ENCODE measurements at places on chromosomes 2 and 18. TPM values are rescaled to one million over a fixed set of nuclear protein-coding genes. Genes with fewer than 3 reads are reported as not detected.

GPR75 gene
- 2.0 TPM for total RNA-seq

GRCh38 chr2:65799141-65799854 lies 366.9 kb upstream of the SPRED2 start:
- no peak for DNase-seq

HAAO gene
- total RNA-seq = not detected

- no peak for DNase-seq
Measured at GRCh38 chr18:51516478-51517038, 319.1 kb upstream of the MEX3C start.

PLA2R1 gene
- total RNA-seq = not detected

DNA sequence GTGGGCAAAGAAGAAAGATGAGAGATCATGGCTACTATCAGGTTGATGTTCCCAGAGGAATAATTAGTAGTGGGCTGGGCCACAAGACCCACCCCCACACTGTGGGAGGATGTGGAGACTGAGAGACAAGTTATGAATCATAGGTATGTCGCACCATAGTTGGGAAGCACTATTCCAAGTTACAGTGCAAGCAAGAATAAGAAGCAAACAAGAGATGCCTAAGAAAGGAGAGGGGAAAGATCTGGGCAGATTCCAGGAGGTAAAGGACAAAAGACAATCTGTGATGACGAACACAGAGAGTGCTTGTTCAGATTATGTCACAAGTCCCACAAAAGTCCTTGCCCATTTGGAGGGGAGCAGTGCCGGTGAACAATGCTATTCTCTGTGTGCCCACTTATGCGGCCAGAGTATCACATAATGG lies 56.6 kb downstream of the FAM228A start:
- no peak for DNase-seq

DNA sequence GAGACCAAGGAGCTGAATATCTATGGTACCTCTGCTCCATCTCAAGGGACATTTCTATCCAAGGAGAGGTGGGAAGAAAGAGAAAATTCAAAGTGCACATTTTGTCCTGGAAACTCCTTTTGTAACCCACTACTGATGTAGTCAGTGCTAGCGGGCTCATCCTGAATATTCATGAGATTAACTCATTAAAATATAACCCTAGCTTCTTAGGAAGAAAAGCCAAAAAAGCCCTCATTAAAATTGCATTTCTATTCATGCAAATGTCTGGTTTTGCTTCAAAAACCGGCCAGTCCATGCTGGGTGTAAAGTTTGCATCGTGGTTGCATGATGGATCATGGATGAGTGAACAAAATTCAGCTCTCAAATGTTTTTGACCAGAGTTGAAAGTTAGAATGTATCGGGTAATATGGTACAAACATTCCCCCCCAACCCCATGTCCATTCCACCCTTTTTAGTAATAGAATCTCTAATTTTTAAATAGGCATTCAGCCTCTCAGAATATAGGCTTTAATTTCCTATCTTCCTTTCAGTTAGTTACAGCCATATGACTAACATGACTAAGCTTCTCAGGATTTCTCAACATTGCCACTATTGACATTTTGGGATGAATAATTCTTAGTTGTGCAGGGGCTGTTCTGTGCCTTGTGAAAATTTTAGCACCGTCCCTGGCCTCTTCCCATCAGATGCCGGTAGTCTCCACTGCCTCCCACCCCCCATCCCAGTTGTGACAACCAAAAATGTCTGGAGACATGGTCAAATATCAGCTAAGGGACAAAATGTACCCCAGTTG lies 104.2 kb upstream of the RND3 start:
- DNase-seq = no peak

DNA sequence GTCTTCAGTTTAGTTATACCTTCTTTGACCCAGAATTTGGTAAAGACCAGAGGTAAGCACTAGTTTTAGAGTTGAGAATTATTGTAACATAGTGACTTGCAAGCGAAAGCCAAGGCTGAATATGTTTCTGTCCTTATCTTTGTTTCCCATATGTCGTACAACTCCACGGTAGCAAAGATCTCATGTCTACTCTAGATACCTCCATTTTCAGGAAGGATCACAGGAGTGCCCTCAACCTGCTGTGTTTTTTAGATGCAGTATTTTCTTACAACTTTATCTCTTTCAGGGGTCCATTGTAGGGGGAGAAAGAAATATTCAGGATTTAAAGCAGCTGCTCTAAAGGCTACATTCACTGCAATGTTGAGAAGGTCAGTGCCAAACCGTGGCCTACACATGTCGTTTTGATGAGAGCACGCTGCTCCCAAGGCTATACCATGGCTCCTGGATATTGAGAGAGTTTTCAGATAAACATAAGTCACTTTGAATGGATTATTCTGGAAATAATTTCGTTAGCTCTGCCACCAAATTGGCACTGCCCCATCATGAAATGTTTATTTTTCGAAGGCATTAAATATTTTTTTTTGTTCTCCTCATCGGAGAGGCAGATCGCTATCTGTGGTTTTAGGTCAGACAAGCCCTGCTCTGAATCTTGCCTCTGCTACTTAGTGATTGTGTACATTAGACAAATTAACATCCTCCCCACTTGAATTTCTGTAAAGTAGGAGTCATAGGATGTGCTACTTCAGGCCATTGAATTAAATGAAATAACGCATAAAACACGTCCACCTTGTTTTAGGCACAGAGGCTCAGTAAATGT lies 2.1 kb downstream of the RHBDD1 start:
- no peak for DNase-seq

- DNase-seq = no peak
Measured at GRCh38 chr2:199434555-199434954, 23.2 kb downstream of the SATB2 start.

DNA sequence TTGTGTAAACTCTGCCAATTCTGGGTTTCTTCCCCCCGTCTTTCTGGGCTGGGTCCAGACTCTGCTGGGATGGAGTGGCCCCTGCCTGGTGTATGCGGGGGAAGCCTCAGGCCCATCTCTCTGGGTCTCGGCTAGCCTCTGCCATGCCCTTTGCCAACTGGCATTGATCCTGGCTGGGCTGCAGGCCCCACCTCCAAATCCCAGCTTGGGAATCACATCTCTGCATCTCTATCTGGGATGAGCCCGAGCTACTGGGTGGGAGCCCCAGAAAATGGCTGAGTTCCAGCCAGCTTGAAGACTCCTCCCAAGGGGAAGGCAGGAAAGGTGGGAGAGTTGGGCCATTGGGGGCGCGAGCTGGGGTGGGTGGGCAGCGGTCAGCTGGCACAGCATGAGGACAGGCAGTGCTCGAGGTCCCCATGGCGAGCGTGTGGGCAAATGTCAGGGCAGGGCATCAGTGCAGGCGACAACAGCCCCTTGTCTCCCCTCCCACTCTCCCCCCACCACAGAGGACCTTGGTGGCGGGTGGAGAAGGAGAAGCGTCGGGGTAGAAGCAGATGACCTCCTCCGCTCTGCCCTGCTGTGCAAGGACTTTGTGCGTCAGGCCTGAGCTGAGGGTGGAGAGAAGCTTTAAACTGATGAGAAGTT lies 139.4 kb downstream of the ASB1 start:
- DNase-seq = no peak

GRCh38 chr18:11657554-11657953 lies 31.5 kb upstream of the GNAL start:
- DNase-seq = no peak

GRCh38 chr2:39529836-39530235 lies 92.8 kb upstream of the MAP4K3 start:
- no peak for DNase-seq

- DNase-seq = no peak
Measured at GRCh38 chr2:53087262-53087873, 680.2 kb upstream of the CHAC2 start.

MRPL33 gene
- total RNA-seq = 33.1 TPM

GALNT14 gene
- not detected for total RNA-seq

TRAK2 gene
- 32.5 TPM for total RNA-seq

DNA sequence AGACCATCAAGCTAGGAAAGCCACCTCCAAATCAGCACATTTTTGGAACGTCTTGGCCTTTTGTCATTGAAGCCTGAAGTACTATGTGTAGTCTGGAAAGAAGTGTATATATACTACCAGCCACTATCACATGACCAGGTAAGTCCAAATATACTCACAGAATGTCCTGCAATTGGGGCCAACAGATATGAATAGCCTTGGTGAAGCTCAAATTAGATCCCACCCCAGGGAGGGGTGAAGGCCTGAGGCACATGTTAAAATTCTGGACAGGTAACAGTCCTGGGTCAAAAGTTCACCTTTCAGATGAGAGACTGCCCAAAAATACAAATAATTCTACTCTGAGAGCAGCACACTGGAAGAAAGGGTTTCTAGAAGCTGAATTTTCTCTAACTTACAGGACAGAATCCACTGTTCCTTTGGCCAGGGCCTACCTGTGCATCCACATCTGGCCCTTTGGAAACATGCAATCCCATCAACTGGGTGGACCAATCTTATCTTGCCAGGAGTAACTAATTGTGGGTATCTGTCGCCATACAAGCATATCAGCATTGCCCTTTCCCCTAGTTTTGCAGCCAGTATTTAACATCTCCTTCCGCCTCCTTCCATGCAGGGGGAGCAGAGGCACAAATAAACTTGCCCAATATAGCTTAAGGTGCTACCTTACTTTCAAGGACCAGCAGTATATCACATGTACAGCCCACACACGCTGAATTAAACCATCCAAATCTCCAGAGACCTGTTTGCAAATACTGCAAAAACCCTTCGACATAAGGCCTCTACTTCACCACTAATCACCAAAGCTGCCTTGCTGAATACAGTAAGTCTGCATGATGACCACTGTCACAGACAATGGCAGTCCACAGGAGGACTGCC lies 67.8 kb downstream of the EIF5B start:
- no peak for DNase-seq

DNA sequence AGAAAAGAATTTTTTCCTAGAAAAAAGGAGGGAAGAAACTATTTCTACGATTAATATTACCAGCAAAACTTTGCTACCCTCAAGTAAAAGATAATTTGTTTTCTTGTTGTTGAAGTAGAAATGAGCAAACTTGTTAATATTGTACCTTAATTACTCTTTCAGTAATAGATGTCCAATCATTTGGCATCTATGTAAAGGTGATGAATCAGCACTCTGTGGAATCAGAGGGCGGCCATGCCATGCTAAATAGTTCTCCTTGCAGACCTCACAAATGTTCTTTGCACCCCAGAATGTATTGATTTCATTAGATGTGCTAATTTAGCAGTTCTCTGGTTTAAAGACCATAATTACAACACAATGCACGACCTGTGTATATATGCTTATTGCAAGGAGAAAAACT lies 29.1 kb upstream of the THSD7B start:
- DNase-seq = no peak

- DNase-seq = no peak
Measured at GRCh38 chr2:152242787-152243472, 67.4 kb upstream of the STAM2 start.

SNORC gene
- 1.2 TPM for total RNA-seq

- no peak for DNase-seq
Measured at GRCh38 chr2:190587106-190587505, 52.6 kb upstream of the NEMP2 start.

SPATA3 gene
- not detected for total RNA-seq

GRCh38 chr2:184272056-184272455 lies 326.3 kb upstream of the ZNF804A start:
- DNase-seq = no peak

DNA sequence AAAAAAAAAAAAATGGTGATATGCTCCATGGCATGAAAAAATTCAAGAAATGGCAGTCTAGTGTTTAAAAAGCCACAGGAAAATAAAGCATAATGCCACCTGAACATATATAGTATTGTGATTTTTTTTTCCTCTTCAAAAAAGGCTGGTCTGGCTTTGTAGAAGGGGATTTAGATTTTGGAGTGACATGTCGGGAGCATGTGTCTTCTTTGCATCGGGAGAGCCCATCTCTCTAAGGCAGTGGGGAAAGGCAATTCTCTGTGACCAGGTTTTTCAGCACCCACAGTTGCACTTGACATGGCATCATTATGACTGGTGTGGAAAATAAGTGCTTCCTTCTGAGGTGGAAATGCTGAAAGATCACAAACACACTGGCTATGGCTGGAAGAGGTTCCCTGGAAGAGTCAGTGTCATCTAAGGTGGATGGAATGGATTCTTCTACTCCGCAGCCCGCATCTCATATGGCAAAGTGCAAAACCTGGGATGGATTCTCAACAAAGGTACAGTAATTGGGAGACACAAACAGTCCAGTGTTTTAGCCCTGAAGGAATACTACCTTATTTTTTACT lies 172.5 kb downstream of the AGAP1 start:
- DNase-seq = no peak

DNA sequence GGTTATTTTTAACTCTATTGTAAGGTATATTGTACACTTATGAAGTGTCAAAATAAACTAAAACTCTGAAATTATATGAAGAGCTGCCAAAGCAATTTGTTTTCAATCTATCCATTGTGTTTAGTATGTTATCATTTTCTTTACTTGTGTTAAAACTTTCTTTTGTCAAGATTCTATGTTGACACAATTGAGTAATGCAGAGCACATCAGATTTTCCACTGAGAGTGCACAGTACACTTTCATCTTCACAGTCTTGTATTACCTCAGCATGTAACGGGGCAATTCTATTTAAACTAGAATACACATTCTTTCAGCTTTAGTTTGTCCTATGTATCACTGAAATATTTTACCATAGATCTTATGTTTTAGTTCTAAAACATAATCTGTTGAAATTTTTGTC lies 304.4 kb upstream of the ZC3H15 start:
- DNase-seq = no peak

DNA sequence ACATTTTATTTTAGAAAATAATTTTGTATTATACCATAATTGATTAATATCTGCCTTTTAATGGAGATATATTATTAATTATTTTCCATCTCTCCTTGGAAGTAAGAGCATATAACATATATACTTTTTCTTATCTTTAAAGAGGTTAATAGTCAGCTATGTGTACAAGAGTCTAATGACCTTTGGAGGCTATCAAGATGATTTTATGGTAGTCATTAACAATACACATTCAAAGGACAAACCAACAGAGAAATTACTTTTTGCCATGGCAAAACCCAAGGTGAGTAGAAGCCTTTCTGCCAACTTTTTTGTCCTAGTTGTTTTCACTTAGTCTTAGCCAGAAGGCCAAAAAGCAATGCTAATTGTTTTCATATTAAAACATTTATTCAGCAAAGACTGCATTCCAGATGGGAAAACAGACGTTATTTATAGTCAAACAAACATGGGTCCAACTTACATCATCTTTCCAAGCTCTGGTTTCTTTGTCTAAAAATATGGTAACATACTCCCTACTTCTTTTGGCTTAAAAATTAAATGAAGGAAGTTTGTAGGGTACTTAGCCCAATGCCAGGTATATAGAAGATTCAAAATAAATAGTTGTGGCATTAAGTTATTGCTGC lies 9.6 kb upstream of the DYNC2LI1 start:
- no peak for DNase-seq

CXCR1 gene
- not detected for total RNA-seq

GRCh38 chr18:9846162-9846925 lies 39.4 kb upstream of the TXNDC2 start:
- no peak for DNase-seq

- no peak for DNase-seq
Measured at GRCh38 chr2:173400760-173401159, 46.1 kb downstream of the CDCA7 start.

DUSP2 gene
- 730 TPM for total RNA-seq

DNA sequence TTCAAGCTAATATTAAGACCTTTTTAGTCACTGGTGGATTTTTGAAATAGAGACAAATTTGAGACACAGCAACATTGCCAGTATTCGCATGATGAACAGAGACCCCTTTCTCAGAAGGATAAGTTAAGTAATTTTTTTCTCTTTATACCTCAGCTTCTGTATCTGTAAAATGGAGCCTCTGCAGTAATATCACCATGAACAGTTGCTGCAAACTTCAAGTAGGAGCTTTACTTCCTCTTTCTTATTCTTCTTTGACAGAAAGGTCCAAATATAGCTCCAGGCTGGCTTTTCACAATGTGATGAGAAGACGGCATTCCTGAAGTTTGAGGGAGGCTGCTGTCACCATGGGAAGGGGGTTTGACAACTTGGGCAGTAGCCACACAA lies 158.7 kb downstream of the TDRD15 start:
- no peak for DNase-seq
